Brain (organoid and tissue), 16 donors: ENCODE measurements at places on chromosomes 4 and X.
A peak's percentile ranks its signal among the peaks of the same experiment; 100 is the strongest.

DNA sequence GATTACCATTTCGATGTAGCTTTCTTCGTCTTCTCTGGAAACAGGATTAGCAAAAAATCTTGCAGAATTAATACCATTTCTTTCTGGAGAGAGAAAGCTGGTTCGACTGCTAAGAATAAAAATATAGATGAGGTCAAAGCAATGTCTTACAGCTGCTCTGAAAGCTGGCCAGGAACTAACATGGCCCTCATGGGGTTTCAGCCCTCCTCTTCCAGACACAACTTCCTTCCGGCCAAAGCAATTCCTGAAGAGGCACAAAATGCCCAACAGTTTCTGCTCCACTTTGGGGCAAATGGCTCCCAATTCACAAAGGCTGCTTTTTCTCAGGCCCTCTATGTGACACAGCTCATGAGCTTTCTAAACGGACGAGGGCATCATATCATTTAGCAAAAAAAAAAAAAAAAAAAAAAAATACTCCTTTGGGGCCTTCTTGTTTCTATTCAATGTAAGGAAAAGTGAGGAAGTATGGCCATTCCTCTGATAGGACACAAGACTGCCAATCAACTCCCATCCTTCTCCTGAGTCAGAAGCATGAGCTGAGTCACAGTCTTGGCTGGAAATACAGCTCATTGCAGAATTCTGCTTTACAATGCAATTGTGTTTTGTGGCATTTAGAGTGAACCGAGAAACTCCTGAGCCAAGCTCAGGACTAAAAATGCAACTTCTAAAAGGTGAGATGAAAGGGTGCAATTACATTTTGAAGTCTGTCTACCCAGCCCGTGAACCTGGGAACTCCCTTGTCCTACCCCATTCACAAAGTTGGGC is 42.7 kb upstream of the CTAG2 start:
- no peak for DNase-seq

- DNase-seq = no peak
These were observed 156.3 kb downstream of the TMEM164 start for GRCh38 chrX:110159235-110159634.

DNA sequence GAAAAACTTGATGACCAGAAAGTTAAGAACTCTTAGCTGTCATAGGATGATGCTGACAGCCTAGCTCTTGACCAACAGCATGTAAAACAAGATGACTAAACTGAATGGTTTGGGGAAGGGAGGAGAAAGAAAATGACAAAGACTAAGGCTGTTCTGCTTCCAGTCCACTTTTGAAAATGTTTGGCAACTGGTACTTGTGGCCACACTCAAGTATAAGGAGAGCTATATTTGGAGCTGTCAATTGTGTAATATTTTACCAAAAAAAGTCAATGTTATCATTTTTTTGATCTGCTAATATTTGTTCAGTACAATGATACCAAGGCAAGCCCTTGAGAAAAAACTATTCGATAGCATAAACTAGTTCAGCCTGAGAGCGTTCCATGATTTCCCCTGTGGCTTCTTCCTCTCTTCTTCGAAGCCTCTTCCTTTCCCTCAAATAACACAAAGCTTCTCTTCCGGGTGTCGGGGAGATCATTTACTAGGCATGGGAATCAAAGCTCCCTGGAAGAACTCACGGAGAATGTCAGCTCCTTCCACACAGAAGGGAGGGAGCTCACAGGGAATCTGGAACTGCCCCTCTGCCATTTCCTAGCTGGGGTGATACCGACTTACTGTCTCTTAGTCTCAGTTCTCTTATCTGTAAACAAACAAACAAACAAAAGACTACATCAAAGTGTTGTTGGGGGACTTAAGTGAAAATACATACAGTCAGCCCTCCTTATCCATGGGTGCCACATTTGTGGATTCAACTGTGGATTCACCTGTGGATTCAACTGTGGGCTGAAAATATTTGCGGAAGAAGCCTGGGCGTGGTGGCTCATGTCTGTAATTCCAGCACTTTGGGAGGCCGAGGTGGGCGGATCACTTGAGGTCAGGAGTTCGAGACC is 82.6 kb downstream of the SCD5 start:
- DNase-seq = no peak

- DNase-seq = no peak
These were observed 69.2 kb downstream of the SYNPO2 start for GRCh38 chr4:118957722-118958445.

DNA sequence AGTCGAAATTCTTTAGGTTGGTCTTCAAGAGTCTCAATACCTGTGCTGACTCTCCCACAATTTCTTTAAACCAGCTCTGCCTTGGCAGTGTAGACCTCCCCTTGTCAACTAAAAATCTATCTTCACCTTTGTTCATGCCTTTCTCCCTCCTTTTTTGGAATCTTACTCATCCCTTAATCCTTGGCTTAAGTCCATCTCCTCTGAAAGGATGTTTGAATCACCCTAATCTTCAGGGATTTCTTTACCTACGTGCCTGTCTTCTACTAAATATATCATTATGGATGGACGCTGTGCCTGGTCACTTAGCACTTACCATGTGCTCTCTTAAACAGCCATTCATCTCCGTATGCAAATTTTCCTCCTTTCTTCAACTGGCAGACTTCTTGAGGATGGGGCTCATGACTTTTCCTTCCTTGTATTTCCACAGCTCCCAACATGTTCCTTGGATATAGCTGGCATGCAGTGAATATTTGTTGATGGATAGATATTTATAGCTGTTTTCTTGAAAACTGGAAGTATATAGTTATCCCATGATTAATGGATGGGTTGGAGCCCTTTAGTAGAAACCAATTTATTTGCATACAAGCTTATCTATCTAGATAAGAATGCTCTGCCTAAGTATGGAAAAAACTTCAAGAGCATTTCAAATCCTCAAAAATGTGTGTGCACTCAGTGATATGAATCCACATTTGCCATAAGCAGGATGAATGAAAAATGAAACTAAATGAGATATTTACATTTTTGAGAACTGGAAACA is 166.6 kb downstream of the SPRY1 start:
- DNase-seq = no peak

GRCh38 chr4:176309046-176309445 is 10.7 kb upstream of the SPCS3 start:
- no peak for DNase-seq

- DNase-seq = no peak
These were observed 28.4 kb downstream of the NPNT start for GRCh38 chr4:105923497-105924238.

- DNase-seq = no peak
These were observed 36.3 kb upstream of the TBC1D14 start for GRCh38 chr4:6873291-6873690.

GRCh38 chr4:106604319-106605051 is 235.9 kb upstream of the GIMD1 start:
- no peak for DNase-seq

GRCh38 chrX:72316408-72317110 is 10.8 kb upstream of the CITED1 start:
- DNase-seq = no peak

- no peak for DNase-seq
These were observed 17.8 kb upstream of the IDS start for GRCh38 chrX:149522916-149523315.

- no peak for DNase-seq
These were observed 236.9 kb upstream of the PPARGC1A start for GRCh38 chr4:24126776-24127175.

DNA sequence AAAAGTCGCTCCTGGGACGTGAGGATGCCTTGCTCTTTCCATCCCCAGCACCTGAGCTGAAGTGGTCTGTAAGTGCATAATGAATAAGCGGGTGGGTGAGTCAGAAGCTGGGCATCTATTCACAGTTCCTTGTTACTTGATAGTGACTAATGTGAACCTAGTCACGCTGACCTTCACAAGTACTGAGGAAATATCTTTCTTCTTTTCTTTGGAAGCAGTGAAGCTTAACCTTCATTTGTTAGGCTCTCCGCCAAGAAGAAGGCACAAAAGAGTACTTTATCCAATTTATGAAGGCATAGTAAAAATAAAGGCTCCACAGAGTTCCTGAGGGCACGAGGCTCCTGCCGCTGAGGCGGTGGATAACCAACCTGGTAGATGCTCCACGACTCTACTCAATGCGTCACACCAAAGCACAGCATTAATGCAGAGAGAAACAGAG is 475.7 kb upstream of the SLIT2 start:
- DNase-seq = peak; percentile 2

GRCh38 chr4:114615435-114615834 is 16.8 kb downstream of the UGT8 start:
- no peak for DNase-seq

DNA sequence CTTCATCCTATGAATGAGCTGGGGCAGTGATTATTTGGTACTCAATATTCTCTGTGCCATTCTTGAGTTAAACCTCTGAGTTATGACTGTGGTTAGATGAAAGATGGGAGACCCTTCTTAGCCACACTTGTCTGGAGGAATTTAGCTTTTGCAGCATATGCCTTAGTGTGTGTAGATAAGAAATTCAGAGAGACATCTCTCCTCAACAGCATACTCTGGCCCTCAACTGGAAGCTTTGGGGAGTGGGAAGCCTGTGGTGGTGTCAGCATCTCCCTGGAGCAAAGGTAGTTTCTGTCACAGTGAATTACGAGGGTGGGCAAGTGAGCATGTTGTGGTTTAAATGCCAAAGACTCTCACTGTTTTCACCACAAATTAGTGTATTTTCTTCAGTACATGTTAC is 58.7 kb downstream of the UGT2A3 start:
- DNase-seq = no peak

DNA sequence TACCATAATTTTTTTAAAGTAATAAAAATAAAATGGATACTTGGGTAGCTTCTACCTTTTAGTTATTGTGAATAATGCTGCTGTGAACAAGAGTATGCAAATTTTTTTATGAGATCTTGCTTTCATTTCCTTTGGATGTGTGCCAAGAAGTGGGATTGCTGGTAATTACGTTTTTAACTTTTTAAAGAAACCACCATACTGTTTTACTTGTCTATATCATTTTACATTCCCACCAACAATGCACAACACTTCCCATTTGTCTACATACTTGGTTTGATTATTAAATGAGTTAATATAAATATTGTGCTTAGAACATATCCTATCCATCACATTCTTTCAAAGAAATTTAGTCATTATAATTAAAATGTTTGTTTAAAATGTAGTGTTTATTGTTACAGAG is 3.9 kb upstream of the SULT1B1 start:
- DNase-seq = no peak

DNA sequence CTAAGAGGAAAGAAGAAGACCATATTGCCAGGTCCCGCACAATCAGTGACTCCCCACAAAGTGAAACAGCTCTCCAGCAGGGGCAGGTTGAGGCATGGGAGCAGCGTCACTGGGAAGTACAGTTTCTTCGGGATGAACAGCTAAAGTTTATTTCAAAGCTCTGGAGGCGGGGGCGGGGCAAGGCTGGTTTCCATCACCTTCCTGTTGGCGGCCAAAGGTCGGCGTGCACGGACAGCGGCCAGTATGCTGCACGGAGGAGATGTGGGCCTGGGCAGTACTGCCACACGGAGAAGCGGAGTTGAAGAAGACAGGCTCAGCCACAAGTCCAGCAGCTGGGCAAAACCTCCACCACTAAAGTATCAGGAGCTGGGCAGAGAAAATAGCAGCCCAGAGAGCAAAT is 951 bp upstream of the ZNF518B start:
- DNase-seq = no peak

DNA sequence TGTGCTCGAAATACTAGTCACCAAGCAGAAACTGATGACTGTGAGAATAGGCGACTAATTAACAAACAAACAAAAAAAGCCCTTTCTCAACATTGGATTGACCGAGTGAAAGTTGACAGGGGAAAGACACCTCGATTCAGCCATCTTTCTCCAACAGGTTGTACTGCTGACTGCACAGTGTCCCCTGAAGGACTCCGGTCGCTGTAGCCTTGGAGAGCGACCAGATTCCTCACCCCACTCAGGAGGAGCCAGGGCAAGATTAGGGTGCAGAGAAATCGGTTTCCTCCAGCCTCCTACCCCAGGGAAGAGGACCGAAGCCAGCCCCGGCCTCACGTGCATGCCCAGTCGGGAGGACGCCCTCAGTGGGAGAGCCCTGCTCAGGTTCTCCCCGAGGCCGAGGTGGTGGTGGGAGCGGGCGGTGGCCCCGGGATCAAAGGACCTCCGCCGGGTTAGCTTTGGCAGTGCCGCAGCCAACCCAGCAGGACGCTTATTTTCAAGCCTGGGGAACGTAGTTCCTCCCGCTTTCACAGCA is 1.1 kb upstream of the RAP1GDS1 start:
- peak; percentile 63 for DNase-seq

DNA sequence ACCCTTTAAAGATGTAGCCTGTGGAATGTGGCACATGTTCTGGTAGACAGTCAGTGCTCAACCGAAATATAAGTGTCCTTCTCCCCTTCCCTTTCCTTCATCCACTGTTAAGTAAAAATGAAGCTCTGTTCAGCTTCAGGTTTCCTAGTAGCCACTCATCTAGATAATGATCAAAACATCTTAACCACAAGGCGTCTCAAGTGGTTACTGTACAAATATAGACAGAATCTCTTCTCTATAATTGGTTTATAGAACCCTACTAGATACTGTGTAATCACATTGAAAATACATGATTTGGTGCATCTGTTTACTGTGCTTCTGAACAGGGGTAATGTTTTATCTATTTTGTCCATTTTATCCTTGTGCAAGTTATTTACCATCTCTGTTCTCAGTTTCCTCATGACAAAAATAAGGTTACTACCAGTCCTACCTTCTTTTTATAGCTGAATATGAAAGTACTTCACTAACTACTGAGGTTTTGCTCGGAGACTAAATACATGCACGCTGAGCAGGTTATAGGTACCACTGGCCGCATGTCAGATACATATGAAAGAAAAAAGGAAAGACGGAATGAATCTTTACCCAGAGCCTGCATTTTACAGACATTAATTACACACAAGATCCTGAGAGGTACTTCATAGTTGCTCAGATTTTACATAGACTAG is 20.3 kb upstream of the SLC25A4 start:
- no peak for DNase-seq

GRCh38 chrX:15191830-15192229 is 78.1 kb downstream of the ASB9 start:
- no peak for DNase-seq

GRCh38 chrX:111284631-111285293 is 14.5 kb upstream of the CAPN6 start:
- DNase-seq = no peak

GRCh38 chrX:129875669-129876068 is 30.3 kb upstream of the UTP14A start:
- DNase-seq = no peak

DNA sequence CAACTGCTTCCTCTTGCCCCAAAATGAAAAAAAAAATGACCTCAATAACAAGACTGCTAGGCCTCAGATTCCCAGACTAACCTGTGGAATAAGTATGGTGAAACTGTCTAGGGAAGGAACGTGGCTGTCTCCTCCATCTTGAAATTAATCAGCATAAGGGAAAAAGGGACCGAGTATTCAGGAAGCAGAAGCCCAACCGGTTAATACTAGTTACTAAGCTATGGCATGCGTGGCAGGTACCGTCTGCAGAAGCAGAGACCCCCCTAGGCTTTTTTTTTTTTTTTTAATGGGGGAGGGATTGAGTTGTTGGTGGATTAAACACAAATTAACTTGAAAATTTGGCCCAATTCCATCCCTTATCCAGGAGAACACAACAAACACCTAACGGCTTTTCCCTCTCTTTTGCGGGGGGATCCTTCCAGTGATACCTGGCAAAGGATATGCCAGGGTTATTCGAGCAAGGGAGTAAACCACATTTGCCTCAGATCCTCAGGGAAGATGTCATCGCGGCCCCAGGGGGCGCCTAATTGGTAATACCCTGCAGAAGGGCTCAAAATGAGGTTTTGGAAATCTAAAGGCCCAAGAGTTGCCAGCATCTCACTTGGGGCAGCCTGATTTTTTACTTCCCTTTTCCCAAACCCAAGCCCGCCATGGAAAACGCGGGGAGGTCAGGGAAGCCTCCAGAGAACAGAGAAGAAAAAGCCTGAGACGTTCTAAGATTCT is 893 bp downstream of the RLIM start:
- DNase-seq = peak; percentile 19
